H1 (cell line): ENCODE measurements at places on chromosomes 16 and 17.

DNA sequence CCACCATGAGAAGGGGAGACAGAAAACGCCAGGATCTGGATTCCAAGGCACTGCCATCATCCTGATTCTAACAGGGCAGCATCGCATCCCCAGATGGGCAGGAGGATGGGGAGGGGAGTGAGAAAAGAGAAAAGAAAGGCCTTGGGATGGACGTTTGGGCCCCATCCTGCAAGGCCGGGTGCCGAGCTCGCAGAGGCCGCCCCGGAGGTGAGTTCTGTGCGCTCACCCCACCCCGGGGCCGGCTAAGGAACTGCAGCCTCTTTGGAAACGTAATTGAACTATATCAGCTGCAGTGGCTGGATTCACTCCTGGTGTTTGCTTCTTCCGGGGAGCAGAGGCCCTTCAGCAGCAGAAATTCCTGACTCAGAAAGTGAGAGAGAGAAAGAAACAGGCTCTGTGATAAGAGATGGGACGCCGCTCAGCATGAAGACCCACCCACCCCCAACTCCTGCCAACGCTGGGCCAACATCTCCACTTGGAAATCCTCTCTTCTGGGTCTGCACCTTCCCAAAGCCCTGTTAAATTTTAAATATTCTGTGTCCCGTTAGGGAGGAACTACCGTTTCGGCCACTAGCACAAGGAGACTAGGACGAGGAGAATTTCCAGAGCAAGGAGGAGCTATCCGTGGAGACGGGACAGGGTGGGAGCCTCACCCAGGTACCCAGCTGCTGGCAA is 8.5 kb upstream of the SSTR2 start:
- no peak for DNase-seq

DNA sequence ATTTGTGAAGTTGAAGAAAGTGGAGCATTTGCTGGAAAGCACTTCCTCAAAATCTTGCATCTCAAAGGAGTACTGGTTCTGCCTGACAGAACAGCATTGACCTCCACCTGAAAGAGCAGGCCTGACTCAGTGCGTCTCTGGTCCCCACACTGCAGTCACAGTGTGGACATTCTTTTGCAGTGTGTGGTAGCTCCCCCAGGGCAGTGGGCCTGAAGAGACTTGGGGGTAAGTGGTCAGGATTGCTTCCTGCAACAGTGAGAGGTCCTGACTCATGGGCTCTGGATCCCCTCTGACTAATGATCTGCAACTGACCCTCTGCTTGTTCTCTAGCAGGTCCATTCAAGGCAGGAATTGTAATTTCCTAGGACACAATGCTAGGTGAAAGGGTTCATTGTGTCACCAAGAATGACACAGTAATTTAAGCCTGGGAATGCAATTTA is 204.9 kb upstream of the KCNJ16 start:
- DNase-seq, result no peak

DNA sequence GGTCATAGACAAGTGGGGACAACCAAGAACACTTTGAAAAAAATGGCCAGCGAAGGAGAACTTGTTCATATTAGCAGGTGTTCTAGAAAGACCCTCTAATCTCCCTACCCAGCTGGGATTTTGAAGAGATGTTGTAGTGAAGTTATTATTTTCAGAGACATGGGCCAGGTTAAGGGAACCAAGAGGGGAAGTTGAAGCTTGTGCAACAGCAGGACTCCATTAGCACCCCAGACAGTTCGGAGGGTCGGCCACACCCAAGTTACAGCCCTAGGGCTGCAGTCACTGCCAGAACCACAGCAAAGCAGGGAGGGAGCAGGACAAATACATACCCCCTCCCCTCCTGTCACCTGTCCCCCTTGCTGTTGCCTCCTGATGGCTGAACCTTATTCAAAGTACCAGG is 42.3 kb downstream of the WSB1 start:
- DNase-seq, result no peak

DNA sequence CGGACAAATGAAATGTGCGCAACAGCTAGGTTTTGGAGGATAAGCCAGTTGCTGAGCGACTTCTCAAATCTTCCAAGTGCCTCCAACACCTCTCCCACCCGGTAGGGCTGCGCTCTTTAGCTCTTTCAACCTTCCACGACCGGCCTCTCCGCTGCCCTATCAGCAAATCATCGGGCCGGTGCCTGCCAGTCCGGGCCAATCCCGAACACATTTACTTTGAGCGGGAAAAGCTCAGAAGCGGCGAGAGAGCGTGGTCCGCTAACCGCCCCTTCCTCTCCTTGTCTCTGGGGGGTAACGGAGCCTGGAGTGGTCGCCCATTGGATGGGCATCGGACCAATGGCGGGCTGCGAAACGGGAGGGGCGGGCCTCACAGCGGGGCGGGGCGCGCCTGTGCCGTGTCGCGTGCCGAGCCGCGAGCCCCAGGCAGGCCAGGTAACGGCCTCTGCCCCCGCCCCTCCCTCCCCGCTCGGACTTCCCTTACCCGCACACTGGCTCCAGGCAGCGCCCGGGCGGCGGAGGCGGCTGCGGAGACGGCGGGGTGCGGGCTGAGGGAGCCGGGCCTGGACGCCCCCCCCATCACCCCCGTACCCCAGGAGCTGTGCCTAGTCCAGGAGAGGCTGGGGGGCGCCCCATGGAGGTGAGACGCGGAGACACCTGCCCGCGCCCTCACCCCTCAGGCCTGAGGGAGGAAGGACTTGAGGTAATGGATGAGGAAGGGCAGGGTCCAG is at the start of gene MEIOC:
MEIOC (plus strand) TSS at position 486 of the 728 bp plus-strand sequence; CDS start at position 632, 146 bp downstream.
- DNase-seq, result peak; percentile 84

GRCh38 chr16:81275795-81276194 is 37.3 kb downstream of the BCO1 start:
- no peak for DNase-seq

DNA sequence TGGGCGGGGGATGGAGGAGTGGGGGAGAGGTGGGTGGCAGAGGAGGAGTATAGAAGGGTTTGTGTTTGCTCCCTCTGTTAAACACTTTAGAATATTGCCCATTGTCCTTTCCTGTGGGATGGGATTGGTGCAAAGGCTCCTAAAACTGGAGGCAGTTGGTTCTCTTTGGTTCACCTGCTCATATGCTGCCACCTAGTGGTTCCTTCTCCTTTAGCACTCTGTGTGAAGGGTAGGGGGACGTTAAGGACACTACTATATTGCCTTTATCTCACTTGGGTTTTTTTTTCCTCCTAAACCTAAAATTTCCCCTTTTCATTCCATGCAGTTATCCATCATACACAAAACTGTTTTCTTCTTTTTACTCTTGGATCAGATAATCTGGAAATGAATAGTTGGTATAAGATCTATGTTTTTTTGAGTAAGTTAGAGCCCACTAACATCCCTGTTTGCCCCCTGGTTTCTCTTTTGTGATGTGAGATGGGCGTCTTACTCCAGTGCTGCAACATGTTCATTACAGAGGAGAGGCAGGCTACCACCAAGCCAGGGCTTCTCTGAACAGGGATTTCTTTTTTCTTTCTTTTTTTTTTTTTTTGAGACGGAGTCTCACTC is 23.8 kb downstream of the SNX11 start:
- DNase-seq, result peak; percentile 68

- no peak for DNase-seq
Measured at GRCh38 chr17:77245162-77245926, 104.6 kb downstream of the SEC14L1 start.

GRCh38 chr17:62112229-62112628 is 47.2 kb upstream of the MED13 start:
- no peak for DNase-seq

DNA sequence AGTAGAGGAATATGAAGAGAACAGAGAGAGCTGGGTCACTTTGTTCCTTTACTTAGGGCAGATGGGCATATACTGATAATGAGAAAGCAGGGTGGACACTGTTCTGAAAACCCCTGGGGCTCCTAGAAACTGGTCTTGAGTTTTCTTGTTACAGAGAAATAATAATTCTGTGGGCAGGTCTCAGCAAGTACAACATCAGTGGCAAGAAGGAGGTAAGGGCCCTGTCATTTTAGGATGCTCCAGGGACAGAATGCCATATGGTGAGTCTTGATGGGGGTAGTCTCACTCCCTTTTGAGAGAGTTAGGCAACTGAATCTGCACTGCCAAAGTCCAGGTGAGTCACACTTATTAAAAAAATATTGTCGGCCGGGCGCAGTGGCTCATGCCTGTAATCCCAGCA is 102.3 kb downstream of the KCNJ2 start:
- no peak for DNase-seq

DNA sequence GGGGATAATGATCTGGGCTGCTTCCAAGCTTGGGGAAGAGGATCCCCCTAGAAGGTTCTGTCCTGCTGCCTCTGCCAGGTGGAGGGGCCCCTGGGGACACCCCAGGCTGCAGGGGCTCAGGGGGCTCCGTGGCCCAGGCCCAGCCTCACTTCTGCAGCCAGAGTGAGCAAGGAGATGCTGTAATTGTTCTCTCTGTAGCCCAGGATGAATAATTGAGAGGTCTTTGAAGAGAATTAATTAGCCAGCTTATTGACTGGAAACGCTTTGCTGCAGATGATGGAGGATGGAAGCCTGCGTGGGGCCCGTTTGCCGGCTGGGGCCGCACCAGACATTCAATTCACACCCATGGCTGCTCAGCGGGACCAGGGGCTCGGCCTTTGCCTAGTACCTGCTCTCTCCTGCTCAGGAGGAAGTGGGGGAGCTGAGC is 38.5 kb downstream of the TMEM235 start:
- no peak for DNase-seq

DNA sequence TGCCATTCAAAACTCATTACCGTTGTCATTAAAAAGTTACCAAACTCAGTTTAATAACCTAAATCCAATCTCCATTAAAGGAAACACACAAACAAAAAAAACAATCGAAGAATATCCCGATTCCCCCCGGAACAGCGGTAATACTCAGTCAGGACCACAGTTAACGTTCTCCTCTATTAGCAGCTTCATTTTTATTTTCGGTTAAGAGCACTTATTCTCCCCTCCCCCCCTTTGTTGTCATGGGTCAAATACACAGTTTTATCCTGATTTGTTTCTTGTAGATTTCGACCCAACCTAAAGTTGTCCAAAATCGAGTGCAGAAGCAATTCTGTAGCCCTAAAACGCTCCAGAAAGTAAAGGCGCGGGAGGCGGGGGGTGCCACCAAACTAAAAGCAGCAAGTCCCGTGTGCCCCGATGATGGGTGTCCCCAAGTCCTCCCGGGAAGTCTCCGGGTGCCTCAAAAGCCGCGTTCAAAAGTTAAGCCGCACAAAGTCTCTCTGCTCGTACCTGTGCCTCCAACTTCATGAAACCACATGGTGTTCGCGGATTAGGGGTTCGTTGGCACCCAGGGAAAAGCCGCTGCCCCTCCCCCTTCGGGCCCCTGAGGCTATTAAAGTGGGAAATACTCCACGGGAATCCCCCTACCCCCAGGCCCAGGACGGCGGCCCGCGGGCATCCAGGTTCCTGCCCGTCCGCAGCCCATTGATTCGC is 996 bp downstream of the SUMO2 start:
- no peak for DNase-seq

DNA sequence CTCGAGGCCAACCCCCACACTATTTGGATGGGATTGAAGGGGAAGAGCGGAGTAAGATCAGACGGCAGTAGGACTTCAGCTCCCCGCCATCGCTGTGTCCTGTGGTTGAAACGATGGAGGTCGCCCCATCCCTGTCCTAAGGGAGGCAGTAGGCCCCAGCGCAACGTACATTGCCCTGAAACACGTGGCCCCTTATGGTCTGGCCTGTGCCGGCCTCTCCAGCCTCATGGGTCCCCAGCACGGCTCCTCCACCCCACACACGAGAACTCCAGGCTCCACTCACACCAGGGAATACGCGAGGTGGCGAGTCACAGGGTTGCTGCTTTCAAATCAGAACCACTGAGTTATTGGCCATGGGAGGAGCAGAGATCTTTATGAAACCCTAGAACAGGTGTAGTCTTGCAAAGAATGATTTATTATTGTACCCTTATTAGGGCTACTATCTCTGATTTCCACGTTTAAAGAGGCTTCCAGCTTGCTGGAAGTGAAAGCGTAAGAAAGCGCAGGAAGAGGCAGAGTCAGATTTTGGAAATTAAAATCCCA is 669 bp upstream of the DCTPP1 start:
- DNase-seq, result no peak
